ENCODE measurements at places on chromosomes 4 and X. TPM values are rescaled to one million over a fixed set of nuclear protein-coding genes. Genes with fewer than 3 reads are reported as not detected.

GRCh38 chr4:78592088-78592783 is 40.7 kb downstream of the ANXA3 start:
- no peaks in the 10 kb centered on the region for H3K4me1 ChIP-seq
- peaks cover under 1% of the 10 kb centered on the region for H3K36me3 ChIP-seq
- H3K27ac ChIP-seq, result no peak overlapping the region
- no peak overlapping the region for H3K4me3 ChIP-seq
- no peak for DNase-seq

DNA sequence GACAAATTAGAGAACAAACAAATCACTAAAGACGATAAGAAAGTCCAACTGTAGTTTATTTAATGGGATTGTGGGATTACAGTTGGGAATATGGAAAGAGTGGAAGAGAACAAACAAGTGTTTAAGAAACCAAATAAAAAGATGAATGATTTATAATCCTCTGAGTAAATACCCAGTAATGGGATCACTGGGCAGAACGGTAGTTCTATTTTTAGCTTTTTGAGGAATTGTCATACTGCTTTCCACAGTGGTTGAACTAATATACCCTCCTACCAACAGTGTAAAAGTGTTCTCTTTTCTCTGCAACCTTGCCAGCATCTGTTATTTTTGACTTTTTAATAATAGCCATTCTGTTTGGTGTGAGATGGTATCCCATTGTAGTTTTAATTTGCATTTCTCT is 15.0 kb downstream of the C4orf51 start:
- no peaks in the 10 kb centered on the region for H3K27me3 ChIP-seq
- no peaks in the 10 kb centered on the region for H3K36me3 ChIP-seq
- no peak for DNase-seq
- H3K4me3 ChIP-seq, result no peak overlapping the region

GRCh38 chr4:61693520-61693919 is 493.4 kb downstream of the ADGRL3 start:
- H3K4me3 ChIP-seq, result no peak overlapping the region
- no peak for DNase-seq
- H3K4me1 ChIP-seq, result no peaks in the 10 kb centered on the region
- no peak overlapping the region for H3K27ac ChIP-seq

DNA sequence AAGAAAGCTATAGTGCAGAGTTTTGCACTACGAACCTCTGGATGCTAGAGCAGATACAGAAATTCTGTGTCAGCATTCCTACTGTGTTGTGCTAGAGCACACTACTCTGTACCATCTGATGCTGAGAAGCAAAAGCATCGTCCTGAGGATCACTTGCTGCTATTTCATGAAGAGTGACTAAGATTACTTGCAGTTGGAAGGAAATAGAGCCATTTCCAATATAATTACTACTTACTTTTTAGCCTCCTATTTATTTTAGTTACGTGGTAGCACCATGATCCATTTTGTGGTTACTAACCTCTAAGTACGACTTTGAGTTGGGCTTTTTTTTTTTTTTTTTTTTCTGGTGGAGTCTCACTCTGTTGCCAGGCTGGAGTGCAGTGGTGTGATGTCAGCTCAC is 226.7 kb downstream of the PALLD start:
- no peak for DNase-seq
- H3K27me3 ChIP-seq, result no peaks in the 10 kb centered on the region
- H3K27ac ChIP-seq, result no peak overlapping the region
- no peak overlapping the region for H3K4me3 ChIP-seq
- no peaks in the 10 kb centered on the region for H3K36me3 ChIP-seq
- H3K4me1 ChIP-seq, result peaks cover 17% of the 10 kb centered on the region

PSAPL1 gene
- not detected for total RNA-seq
